ENCODE measurements at places on chromosomes 12 and 14. TPM values are rescaled to one million over a fixed set of nuclear protein-coding genes. Genes with fewer than 3 reads are reported as not detected.

GRCh38 chr14:64549791-64550620, at the start of gene PPP1R36:
TSS of gene PPP1R36 (plus strand) at chr14:64549961. CDS start at chr14:64549998, 37 bp downstream.
- no peak for DNase-seq

GRCh38 chr14:105257464-105257863, 9.1 kb downstream of the BTBD6 start:
- no peak for DNase-seq

DNA sequence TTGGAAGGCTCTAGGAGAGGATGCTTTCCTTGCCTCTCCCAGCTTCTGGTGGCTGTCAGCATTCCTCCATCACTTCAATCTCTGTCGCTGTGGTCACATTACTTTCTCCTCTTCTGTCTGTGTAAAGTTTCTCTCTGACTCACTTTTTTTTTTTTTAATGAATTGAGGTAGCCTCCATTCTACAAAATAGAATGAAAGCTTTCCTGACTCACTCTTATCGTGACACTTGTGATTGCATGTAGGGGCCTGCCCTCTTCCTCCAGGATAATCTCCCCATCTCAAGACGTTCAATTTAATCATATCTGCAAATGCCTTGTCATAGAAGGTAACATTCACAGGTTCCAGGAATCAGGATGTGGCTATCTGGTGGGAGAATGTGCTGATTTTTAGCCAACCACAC, 153.5 kb upstream of the HMGA2 start:
- no peak for DNase-seq

DNA sequence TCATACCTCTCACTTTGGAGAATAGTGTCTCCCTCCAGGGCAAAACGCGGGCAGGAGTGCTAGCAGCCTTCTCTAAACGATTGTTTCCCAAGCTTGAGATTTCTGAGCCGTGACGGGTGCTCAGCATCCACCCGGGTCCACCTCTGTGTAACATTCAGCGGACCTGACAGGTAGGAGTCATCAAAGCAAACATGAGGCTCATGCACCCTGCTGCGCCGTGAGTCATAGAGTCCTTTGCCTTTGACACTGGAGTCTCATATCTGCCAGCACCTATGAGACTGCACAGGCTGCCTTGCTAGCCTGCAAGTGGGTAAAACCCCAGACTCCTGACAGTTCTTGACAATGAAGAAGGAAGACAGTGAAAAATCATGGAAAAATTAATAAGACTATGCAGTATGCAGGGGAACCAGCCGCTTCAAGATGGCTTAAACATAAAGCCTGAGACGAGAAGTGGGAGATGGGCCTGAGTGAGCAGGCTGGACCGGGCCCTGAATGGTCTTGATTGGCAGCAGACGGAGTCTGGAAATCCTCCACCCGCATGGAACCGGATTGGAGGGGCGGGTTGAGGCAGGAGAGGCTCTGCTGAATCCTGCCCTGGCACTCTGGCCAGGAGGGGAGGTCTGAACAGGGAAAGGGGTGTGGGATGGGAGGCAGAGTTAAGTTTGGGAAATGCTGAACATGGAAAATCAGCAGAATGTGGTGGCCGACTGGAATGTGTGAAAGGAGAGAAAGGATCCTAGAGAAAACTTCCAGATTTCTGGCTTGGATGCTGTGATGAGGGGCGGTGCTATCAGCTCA, 54.2 kb downstream of the LGMN start:
- peak; percentile 25 for DNase-seq

GRCh38 chr14:73729556-73730265, 15.5 kb upstream of the PNMA1 start:
- DNase-seq = no peak

DNA sequence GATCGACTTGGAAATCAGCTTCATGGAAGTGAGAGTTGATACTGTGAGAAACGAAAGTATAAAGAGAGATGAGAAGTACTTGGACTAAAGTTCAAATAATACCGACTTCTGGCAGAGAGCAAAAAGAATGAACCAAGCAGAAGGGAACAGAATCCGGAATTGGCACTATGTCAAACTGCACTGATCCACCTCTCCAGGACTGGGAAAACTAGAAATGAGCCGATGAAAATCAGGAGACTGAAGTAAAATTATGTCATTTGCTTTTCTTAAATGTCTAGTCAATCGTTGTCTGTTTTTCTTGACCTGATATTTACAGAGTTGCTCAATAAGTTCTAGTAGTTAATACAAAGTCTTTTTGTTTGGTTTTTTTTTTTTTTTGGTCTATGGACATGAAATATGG, 163.0 kb upstream of the FOXG1 start:
- DNase-seq = no peak

DNA sequence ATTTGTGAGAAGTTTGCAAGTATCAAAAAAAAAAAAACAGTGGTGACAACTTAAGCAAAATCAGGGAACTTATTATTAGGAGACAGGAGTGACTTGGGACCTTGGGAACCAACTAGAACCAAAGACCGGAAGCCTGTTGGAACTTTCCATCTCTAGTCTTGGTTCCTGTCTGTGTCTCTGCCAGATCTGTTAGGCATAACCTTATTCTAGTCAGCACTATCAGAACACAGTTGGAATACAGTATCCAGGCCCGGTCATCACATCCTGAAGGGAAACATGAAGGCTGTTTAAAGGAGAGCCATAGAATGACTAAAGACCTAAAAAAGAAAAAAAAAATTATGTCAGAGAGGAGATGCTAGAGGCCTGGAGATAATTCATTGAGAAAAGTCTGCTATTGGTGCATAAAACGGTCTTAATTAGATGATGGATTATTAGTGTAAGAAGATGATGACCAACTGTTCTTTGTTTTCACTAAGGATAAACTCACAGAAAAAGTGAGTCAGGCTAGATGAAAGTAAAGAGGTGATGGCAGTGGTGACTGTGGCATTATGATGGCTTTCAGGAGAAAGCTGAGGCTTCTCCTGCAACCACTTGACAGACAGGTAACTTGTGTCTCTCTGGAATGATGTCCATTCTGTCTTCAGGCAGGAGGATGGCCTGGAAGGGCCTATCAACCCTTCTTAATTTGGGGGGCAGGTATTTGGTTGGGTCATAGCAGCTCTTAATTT, 28.2 kb downstream of the DACT1 start:
- DNase-seq = no peak

DNA sequence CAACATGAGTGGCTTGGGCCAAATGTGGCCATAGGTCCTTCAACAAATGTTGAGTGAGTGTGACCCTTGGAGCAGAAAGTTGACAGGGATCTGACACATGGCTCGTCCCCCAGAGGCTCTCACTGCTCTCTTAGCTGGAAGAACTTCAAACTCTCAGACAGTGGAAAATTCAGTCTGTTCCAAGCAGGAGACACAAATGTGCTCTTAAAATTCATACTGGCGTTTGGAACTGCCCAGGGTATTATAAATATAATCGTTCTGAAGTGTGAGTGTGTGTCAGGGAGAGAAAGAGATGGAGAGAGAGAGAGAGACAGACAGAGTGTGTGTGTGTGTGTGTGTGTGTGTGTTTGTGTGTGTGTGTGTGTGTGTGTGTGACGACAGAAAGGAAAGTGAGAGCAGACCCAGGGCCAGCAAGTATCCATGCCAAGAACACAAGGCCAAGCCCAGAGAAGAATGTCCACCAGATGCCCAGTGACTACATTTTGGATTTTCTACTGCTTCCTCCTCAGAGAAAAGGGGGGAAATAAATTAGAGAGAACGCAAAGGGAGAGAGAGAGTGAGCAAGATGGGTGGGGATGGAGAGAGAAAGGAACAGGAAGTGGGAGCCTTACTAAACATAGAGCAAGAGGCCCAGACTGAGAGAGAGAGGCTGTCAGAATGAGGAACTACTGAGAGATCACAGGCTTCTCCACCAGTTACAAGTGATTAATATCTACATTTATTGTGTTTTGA, 193.6 kb upstream of the NUDT4 start:
- no peak for DNase-seq

- DNase-seq = no peak
Observed at GRCh38 chr14:83257466-83258439, 1724.1 kb upstream of the SEL1L start.

- no peak for DNase-seq
Observed at GRCh38 chr12:3107954-3108353, 30.8 kb downstream of the TSPAN9 start.

DNA sequence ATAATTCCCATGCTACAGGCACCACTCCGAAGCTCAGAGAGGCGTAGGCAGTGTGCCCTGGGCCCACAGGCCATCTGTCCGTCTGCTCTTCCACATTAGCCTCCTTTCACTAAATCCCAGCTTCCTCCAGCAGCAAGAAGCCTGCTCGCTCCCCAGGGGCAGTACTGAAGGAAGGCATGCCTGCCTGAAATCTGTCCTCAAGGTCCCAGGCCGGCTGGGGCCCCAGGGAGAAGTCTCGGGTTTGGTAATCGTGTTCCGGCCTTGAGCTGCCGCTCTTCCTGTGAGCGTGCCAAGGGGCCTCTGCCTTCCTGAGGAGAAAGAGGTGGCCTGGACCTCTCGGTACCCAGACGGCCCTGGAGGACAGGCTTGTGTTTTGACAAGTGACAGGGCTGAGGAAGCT, 15.2 kb upstream of the DLK1 start:
- DNase-seq = no peak

DNA sequence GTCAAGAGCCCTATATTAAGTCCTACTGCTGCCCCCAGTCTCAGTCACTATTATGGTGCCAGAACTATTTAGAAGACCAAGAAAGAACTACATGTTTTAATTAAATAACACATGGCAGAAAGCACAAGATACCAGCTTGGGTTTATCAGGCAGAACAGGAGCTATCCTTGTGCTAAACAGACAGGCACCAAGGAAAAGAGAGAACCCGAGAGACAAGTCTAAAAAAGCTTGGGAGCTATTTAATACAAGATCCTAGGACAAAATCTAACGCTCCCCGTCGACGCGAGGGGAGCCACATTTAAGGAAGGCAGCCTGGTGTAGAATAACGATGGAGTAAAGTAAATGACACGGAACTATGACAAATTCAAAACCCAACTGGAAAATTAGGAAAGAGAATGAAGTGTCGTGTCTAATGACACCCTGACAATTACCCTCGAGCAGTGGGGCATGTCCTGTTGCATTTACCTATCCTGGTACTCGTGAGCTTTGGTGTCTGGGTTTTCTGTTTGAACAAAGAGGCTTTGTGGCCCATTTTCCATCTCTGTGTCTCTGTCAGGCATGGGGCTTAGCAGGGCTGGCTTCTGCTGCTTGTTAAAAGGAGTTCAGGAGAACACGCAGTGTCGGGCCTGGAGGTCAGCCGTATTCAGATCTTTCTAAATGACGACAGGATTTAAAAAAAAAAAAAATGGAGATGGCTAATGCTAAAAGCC, 140.6 kb downstream of the ETNK1 start:
- DNase-seq = no peak

GRCh38 chr12:130603396-130603965, 112.6 kb downstream of the RIMBP2 start:
- DNase-seq = no peak

- DNase-seq = peak; percentile 86
Observed at GRCh38 chr14:34536951-34537676, 2.4 kb downstream of the EAPP start.

GRCh38 chr12:124774054-124774461, 89.6 kb downstream of the SCARB1 start:
- DNase-seq = no peak

GRCh38 chr14:75022655-75023054, 19.9 kb downstream of the EIF2B2 start:
- DNase-seq = no peak

DNA sequence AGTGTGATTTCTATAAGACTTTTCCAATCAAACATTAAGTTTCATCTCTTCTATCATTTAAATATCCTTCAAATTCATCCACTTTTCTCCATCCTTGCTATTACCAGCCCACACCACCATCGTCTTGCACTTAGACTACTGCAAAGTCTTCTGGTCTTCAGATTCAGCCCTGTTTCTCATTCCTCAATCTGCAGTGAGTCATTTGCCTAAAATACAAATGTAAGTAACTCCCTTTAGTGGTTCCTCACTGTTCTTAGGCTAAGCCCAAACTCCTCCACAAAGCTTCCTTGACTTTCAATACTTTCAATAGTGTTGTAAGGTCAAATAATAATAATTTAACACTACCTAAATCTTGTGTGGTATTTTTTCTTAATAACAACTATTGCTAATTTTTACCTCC, 83.3 kb downstream of the PLEKHG7 start:
- no peak for DNase-seq

DNA sequence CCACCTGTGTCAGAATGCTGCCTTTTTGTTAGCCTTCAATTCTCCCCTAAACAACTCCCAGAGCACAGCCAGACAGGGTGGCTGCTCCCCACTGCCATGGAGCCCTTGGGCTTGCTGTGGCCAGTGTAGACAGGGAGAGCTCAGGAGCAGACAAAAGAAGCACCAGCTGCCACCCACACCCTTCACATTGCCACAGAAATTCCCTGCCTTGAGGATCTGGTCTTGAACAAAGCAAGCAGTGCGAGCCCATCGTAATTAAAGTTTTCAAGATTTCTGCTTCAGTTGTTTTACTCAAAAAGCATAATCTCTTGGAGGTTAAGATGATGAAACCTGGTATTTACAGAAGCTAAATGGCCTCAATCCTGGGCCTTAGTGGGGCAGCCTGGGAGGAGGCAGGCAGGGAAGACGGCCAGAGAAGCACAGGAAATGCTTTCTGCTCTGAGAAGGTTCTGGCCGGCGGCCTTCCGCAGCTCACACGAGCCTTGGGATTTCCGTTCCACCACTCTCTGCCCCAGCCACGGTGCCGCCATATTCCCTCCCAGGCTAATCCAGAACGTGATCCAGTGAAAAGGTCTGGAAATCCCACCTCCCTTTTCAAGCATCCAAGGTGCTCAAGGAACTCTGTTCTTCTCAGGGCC, 535.2 kb downstream of the BCL11B start:
- no peak for DNase-seq

DNA sequence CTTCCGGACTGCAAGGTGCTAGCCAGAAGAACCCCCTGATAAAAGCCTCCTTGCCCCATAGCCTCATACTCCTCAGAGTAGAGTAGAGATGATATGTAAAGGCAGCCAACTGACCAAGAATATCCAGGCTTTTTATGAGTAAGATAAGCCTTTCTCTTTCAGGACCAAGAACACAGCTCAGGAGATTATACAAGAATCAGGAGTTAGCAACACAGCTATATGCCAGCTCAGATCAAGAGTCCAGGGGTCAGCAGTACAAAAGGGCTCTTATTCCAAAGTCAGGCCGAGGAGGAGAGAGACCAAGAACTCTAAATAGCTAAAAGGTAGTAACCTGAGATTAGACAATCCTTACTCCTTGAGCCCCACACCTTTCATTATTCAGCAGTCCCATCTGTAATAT, 135.3 kb downstream of the BTG1 start:
- no peak for DNase-seq

Gene C3AR1
- 0.22 TPM for total RNA-seq

Gene PSEN1
- 35.5 TPM for total RNA-seq

Gene NDUFA12
- 193 TPM for total RNA-seq

Gene RNASE2
- not detected for total RNA-seq

Gene KRT83
- not detected for total RNA-seq

Gene FITM1
- not detected for total RNA-seq

Gene CEP170B
- total RNA-seq = 28.9 TPM
